Muscle of arm (tissue), 14 donors: ENCODE measurements at places on chromosomes 13 and 19.

- no peak for DNase-seq
Measured at GRCh38 chr13:98957731-98958442, 20.0 kb downstream of the DOCK9 start.

DNA sequence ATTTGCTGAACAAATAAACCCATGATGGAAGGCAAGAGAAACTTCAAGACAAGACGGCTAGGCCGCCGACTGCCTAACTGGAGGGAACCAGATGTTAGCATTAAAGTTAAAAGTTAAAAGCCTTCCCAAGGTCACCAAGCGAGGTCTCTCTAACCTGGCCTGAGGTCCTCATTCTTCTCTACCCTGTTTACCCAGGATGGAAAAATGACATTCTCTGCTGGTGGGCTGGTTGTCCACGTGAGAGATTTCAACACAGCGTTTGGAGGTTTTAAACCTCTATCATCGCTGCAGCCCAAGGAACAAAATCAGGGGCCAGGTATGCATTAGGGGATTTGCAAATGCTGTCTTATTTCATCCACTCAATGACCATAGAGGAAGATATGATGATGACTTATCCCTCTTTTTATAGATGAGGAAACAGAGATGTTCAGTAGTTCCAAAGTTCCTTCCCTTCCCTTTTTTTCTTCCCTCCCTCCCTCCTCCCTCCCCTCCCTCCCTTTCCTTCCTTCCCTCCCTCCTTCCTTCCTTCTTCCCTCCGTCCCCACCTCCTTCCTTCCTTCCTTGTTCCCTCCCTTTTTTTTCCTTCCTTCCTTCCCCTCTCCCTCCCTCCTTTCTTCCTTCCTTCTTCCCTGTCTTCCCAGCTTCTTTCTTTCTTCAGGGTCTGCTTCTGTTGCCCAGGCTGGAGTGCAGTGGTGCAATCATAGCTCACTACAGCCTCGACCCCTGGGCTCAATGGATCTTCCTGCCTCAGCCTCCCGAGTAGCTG is 79.7 kb downstream of the INSR start:
- DNase-seq = no peak

DNA sequence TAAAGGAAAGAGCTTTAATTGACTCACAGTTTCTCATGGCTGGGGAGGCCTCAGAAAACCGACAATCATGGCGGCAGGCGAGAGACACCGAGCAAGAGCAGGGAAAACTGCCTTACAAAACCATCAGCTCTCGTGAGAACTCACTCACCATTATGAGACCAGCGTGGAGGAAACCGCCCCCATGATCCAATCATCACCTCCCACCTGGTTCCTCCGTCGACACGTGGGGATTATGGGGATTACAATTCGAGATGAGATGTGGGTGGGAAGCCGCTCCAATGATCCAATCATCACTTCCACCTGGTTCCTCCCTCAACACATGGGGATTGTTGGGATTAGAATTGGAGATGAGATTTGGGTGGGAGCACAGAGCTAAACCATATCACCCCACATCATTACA is 293.9 kb downstream of the ABCC4 start:
- no peak for DNase-seq

DNA sequence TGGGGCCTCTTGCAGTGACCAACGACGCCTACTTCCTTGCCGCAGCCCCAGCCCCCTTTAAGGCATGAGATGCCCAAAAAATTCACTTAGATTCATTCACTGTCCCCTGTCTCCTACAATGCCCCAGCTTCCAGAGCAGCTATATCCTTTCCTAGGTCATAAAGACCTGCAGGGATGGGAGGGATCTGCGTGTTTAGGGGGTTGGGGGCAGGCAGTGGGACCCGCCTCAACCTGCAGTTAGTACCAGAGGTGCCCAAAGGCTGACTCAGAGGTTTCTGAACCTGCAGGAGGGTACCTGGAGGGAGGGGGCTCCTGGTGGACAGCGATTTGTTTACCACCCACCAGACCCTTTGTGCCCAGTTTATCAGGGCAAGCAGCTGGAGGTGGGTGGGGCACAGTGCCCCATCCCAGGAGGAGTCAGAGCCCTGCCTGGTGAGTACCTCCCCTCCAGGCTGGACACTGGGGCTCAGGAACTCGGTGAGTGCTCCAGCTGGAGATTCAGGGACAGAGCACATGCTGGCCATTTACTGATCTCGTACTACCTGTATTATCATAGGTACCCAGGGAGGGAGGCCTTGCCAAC is 10.1 kb downstream of the RPS28 start:
- DNase-seq = no peak

DNA sequence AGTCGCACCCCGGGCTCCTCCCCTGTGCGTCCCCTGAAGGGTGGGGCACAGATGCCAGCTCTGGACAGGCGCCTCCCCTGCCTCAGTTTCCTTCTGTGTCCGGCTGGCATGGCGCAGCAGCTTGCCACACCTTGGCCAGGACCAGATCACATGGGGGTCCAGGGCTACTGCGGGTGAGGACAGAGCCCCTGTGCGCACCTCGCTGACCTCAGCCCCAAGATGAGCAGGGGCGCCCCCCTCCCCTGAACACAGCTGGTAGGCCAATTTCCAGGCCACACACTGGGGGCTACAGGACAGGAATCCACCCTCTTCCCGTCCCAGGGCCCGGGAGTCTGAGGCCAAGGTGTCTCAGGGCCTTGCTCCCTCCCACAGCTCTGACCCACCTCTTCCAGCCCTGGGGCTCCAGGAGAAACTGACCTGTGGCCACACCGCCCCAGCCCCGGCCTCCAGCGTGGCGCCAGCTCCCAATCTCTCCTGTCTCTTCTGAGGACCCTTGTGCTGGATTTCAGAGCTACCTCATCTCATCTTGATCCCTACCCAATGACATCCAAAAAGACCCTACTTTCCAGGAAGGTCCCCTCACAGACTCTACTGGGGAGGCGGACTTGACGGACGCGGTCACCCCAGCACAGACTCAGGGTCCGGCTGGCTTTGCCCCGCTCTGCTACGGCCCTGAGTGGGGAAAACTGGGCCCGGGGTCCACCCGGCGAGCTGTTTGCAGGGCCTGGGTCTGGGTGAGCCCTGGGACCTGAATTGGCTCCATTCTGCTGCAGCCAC is 28.2 kb downstream of the SBNO2 start:
- no peak for DNase-seq

DNA sequence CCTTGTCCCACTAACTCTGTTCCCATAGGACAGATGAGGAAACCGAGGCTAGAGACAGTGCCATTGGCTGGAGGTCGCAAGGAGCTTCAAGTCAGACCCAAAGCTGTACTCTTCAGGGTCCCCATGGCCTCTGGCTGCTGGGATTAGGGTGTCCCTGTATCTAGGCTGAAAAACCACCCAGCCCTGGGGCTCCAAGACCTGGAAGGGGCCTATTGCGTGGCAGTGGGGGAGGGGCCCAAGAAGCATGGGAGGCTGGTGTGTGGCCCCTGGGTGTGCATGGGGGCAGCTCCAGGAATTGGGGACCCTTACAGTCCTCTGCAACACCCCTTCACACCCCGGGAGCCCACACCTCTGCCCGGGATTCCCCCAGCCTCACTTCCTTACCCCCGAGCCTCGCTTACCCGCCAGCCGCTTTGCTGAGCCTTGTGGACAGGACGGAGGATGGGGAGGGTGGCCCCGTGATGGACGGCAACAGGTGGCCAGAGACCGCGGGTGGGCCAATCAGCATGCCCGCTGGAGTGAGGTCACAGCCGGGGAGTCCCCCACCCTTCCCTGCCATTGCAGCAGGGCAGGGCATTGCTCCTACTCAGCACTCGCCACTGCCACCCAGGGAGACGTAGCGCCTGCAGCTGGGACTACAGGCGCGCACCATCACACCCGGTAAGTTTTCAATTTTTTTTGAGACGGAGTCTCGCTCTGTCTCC is at the start of gene JSRP1:
TSS of gene JSRP1 (minus strand) at position 436 of the 704 bp plus-strand sequence. CDS start 1,103 bp downstream, outside the sequence.
- DNase-seq = no peak

DNA sequence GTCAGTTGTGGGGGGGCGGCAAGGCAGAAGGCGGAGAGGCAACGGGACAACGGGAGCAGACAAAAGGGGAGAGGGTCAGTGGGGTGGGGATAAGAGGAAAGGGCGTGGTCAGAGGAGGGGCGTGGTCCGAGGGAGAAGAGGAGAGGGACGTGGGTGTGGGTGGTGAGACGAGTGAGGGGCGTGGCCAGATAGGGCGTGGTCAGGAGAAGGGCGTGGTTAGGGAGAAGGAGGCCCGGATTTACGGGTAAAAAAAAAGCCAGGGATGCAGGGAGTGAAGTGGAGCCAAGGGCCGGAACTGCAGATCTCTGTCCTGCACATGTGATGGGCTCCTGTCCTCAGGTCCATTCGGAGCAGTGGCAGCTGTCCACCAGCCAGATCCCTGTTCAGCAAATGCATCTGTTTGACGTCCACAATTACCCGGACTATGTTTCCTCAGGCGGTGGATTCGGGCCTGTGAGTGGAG is 21.5 kb downstream of the CPT1C start:
- no peak for DNase-seq

GRCh38 chr19:49474542-49474924 is 518 bp downstream of the FLT3LG start:
- DNase-seq = no peak

- no peak for DNase-seq
Measured at GRCh38 chr19:7104747-7105447, 35.4 kb downstream of the ZNF557 start.

DNA sequence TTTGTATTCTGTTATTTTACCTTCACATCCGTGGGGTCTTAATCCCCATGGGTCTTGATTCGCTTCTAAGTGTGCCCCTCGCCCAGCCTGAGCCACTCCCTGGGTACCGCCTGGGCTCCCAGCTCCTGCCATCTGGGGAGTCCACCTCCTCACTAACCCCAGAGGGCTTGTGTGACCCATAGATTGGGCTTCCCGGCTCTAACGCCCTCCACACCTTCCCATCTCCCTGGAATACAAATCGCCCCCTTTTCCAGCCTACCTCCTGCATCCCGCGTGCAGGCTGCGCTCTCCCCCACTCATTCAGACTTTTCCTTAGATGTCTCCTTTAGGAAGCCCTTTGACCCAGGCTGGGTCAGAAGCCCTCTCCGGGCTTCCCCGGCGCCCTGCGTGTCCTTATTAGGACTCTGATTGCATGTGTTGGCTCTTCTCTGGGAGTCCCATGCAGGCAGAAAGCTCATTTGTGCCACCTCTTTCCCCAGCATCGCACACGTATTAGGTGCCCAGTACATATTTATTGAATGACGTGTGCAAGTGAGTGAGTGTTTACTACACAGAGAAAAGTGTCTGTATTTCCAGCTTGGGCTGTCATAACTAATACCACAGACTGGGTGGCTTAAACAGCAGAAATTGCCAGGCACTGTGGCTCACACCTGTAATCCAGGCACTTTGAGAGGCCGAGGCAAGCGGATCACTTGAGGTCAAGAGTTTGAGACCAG is 757 bp downstream of the CCDC124 start:
- DNase-seq = no peak

DNA sequence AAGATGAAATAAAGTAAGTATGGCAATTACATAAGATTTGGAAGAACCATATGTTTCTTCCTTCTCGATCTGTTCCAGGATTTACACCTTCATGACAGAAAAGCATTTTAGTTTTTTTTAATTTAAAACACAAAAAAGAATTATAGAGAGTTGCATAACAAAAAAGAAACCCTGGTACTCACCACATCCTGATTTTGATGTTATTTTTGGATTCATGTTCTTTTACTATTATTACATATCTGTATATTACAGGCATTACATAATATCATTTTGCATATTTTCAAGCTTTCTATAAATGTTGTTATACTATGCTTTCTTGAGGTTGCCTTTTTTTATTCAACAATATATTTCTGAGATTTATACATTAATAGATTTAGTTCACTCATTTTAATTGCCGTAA is 6.7 kb upstream of the KATNAL1 start:
- no peak for DNase-seq

- DNase-seq = no peak
Measured at GRCh38 chr13:23959231-23959862, 62.0 kb upstream of the C1QTNF9B start.

GRCh38 chr13:80988391-80989151 is 647.6 kb upstream of the SPRY2 start:
- DNase-seq = no peak

DNA sequence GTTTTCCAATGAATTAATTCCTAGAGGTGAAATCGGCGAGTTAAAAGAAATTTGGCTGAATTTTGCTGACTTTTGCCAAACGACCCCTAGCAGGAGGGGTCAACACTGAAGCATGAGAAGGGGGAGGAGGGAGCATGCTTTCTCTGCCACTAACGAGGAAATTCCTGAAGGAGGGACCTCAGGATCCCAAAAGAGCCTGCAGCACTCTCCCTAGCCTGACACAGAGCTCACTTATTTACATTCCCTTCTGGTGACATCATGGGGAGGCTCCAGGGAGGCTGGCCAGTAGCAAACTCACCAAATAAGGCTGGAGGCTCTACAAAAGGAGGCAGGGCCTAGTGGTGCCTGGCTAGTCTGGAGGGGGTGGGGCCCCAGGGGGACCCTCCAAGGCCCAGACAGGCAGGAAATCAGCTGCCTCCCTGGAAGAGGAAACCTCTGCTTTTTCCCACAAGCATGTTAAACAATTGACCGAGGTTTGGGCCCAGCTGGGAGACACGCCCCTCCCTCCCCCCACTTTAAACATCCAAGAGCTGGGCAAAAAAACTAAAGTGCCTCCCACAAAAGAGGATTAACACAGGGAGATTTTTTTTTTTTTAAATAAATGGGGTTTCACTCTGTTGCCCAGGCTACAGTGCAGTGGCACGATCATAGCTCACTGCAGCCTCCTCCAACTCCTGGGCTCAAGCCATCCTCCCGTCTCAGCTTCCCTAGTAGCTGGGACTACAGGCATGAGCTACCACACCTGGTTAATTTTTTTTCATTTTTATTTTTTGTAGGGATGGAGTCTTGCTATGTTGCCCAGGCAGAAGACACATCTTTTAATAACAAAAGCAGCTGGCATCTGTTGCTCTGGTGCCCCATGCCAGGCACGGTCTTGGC is 2.1 kb downstream of the DAPK3 start:
- DNase-seq = peak; percentile 86

DNA sequence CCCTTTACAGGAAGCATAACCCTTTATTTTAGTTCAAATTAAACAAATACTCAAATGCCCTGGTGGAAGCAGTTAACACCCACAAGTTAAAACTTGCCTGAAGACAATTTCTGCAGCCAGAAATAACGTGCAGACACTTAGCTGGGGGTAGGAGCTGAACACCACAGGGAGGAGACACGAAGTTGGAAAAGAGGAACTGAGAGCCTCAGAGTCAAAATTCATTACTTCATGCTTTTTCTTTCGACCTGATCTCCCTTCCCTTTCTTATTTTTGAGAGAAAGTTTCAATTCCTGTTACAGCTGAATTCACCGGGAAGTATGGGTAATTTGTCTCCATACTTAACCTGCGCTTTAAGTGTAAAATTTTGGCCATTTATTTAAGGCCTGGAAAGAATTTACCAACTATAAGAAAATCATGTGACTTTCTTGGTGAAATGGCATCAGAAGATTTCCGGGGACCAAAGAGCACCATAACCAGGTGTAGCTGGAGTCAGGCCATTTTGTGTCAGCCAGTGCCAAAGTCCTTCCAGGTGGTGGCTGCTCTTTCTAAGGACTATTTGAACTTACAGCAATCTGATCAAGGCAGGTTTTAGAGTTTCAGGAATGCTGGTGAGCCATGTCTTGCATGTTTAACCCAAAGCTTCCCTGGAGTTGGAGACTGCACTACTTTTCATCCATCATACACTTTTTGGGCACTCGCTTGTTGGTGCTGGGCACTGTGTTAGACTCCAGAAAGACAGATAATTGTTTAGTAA is 46.5 kb upstream of the RCBTB2 start:
- DNase-seq = no peak

GRCh38 chr13:48233046-48233888 is at the start of gene ITM2B:
Gene ITM2B, plus strand, starts transcription at chr13:48233206. Its CDS starts 155 bp downstream, at chr13:48233361.
- DNase-seq = peak; percentile 65

- no peak for DNase-seq
Measured at GRCh38 chr19:49802836-49803528, 10.1 kb downstream of the FUZ start.
